WERI-Rb-1 (cell line): ENCODE measurements at places on chromosomes 16 and 17.

DNA sequence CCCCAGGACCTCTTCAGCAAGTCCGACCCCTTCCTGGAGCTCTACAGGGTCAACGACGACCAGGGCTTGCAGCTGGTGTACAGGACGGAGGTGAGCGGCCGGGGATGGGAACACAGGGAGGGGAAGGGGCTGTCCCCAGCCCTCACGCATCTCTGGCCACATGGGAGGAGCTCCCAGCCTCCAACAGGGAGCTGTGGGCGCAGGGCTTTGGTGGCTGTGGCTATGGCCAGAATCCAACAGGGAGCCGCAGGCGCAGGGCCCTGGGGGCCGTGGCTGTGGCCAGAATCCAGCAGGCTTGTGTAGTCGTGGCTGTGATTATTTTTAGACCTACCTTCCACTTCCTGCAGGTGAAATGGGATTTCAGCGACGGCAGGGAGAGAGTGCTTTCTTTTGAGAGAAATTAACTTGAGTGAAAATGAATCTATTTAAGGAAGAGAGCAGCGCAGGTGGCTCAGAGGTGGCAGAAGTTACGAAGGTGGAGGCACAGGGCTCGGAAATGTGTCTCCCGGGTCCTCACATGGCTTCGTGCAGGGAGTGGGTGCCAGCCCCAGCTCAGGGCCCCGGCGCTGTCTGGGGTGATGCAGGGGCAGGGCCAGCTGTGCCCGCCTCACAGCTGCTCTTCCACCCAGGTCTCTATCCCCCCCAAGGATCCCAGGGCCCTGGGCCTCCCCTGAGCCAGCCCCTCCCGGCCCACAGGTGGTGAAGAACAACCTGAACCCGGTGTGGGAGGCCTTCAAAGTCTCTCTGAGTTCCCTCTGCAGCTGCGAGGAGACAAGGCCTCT is 9.4 kb downstream of the CPNE7 start:
- no peak for DNase-seq

GRCh38 chr16:80527297-80527696 is 13.5 kb upstream of the DYNLRB2 start:
- peak; percentile 3 for DNase-seq

DNA sequence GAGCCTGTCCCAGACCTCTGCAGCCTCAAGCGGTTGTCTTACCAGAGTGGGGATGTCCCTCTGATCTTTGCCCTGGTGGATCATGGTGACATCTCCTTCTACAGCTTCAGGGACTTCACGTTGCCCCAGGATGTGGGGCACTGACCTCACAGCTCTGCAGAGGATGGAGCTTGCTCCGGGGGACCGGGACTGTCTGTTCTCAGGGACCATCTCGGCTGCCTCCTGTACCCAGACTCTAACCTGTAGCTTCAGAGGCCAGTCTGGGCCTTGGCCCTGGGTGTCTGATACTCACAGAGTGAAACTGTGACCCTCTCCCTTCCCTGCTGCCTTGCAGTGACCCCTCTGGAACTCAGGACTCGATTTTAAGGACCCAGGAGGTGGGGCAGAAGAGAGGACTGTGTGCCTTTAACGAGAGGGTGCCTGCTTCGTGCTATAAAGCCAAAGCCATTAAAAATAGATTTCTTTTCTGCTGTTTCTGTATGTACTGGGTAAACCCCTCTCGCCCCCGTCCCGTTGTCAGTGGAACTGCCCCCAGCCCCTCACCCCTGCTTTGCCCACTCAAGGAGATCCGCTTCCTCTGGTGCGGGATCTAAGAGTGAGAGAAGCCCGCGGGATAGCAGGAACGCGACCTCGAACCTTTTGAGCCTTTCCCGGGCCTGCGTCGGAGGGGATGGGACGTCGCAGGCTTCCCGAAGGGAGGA is 1.1 kb upstream of the LLGL2 start:
- DNase-seq, result no peak

DNA sequence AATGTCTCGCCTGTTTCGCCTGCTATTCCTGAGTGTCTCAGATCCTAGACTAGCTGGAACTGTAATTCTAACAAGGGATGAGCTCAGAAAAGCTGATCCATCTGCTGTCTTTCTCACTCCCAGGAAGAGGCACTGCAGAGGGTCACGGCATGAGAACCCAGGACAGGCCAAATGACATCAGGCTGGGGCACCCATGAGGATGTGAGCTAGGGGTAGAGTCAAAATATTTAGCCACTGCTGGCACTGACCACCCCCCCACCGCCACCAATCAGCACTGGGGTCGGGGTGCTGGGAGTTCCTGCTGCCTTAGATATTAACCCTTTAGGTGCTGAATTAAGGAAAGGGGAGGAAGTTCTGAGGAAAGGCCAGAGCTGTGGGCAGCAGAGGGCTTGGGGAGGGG is 112.4 kb downstream of the IRX3 start:
- peak; percentile 78 for DNase-seq

- peak; percentile 77 for DNase-seq
Observed at GRCh38 chr17:35242805-35243560, at the start of gene SLFN5. SLFN5 (plus strand) TSS chr17:35243072; CDS start chr17:35258691, 15,619 bp downstream.

DNA sequence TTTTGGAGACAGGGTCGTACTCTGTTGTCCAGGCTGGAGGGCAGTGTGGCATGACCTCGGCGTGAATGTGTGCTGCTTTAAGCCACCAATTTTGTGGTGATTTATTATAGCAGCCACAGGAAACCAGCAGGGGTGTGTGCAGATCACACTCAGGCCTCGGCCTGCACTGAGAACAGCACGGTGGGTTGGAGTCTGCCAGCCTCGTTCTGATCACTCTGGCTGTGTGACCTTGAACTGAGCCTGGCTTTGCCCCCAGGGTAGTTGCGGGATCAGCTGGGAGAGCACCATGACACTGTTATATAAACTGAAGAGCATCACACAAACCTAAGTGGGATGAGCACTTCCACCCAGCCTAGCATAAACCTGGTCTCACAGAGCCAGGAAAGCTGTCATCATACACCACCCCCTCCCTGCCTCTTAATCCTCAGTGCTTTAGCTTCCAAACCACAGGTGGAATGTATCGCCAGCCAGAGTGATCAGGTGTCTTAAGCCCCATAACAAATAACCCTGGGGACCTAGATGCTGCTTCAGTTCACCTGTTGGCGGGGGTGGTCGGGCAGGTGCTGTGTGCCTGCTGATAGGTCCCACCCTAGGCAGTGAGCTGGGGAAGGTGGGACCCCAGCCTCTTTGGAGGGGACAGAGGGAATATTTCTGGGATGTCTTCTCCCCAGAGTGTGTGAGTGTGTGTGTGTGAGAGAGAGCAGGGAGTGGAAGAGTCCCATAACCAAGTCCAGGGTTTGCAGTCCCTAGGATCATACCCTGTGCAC is 28.6 kb upstream of the NDRG4 start:
- DNase-seq, result peak; percentile 53

GRCh38 chr17:77462090-77462489 is 321.3 kb downstream of the SEC14L1 start:
- DNase-seq, result no peak

- no peak for DNase-seq
Observed at GRCh38 chr16:85074225-85074914, 37.9 kb downstream of the CIBAR2 start.

DNA sequence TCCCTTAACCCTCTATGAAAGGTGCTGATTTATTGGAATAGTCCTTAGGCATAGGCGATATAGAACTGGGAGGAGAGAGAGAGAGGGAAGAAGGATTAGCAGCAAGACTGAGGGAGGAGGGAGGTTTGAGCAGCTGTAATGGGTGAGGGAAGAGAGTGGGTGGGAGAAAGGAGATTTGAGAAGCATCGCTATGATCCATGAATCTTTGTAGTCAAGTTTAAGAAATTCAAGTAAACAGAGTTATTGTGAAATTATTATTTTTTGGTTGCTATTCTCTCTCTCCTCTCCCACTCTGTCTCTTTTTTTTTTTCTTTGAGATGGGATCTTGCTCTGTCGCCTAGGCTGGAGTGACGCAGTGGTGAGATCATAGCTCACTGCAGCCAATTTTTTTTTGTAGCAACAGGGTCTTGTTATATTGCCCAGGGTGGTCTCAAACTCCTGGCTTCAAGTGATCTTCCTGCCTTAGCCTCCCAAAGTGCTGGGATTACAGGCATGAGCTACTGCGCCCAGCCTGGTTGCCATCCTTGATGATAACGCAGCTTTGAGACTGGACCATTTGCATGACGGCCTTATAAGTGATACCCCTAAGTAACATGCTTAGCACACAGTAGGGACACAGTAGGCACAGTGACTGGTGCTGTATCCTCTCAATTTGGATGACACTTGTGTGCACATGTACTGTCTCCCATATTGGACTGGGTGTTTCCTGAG is 21.0 kb upstream of the TNS4 start:
- DNase-seq, result no peak

- no peak for DNase-seq
Observed at GRCh38 chr17:45871718-45872117, 22.6 kb upstream of the MAPT start.

DNA sequence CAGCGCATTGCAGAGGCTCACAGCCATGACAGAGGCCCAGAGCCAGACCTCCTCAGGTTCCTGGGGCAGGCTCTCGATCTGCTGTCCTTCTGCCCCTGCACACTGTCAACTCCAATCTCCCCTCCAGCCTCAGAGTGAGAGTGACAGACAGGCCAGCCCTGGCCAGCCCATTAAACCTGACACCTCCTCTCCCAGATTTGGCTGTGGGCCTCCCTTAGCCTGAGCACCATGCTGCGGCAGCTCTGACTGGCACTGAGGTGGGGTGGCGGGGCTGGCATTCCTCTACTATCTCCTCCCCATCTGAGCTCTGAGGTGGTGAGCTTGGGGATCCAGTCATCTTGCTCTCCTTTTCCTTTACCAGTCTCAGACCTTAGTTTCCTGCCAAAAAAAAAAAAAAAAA is 15.5 kb upstream of the C1QL1 start:
- DNase-seq, result no peak

- DNase-seq, result no peak
Observed at GRCh38 chr16:48446534-48446920, 61.3 kb upstream of the SIAH1 start.

DNA sequence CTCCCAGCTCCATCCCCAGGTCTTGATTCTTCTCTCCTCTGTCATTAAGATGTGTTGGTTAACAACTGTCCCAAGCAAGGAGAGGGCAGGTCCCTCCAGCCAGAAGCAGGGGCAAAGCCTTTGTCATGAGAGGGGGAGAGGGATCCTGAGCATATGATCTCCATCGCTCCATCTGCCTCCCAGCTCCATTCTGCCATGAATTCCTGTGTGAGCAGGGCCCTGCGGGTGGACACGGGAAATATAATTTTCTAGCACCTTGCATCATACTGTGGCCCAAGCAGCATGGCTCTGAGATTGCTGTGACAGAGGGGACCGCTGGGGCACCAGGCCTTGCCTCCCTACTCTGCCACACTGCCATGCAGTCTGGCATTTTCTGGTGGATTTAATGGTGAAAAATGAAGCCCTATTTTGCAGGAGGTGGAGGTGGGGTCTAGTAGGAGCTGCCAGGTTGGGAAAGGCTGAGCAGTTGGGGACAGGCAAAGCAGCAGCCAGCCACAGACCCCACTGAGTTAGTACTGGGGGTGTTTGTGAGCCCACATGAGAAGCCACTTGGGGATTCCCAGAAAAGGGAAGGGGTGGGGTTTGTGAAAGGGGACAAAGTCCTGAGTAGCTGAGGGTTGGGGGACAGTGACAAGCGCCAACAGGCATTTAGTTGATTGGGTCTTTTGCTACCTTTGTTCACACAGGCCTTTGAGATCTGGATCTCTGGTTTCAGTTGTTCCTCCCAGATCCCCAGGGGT is 16.4 kb downstream of the TMEM238L start:
- DNase-seq, result no peak

DNA sequence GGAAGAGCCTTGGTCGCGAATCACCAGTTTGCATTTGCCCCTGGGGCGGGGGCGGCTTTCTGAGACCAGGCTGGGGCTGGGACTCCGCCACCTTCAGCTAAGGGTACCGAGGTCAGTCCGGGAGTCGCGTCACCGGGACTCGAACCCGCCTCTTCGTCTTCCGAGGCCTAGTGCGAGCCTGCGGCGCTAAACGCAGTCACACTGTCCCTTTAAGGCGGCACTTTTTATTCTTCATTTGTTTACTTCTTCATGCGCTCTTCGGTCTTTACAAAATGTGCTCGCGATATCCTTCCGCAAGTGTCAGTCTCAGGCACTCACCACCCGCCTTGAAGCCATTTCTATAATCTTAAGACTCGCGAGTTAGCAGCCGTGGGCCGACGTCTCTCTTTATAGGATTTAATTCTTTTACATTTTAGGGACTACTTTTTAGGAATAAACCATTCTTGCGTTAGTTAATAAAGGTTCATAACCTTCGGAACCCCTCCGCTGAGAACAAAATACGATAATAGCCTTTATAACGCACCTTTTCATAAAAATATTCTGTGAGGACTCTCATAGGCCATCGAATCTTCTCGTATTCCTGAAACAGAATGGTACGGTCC is 593 bp upstream of the HEXIM1 start:
- peak; percentile 91 for DNase-seq

DNA sequence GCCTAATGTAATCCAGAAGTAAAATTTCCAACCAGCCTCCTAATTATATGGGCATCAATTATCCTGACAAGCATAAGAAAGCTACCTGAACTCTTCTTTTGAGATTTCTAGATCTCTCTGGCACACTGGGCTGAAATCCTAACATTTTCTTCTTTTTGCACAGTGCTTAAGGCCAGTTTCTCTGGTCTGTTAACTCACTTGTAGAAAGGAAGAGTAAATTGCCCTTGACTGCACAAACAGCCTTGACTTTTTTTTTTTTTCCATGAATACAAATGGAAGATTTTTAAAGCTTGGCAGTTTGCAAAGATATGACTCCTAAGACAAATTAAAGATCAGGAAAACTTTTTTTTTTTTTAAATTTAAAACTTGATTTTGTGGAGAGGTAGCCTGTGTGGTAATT is 291.2 kb upstream of the MON1B start:
- DNase-seq, result no peak

- DNase-seq, result no peak
Observed at GRCh38 chr16:9105189-9105588, 13.7 kb downstream of the HAPSTR1 start.

DNA sequence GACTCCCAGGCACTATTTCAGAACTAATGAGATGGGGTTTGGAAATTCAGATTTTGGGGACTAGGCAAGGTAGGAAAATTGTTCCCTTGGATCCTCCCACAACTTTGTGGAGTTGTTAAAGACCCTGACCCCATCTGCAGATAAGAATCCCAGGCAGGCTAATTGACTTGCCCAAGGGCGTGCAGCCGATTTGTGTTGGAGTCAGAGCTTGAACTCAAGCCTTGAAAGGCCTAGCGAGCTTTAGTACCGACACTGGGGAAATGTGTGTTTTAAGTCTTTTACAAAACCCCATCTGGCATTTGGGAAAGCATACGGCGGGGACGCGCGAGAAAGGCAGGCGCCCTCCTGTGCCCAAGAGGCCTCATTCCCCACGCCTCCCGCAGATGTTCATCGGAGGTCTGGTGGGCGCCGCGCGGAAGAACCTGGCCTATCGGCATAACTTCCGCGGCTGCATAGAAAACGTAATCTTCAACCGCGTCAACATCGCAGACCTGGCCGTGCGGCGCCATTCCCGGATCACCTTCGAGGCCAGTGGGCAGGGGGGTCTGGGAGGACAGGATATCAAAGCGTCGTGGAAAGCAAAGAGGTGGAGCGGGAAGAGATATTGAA is 4.3 kb downstream of the CNTNAP1 start:
- DNase-seq, result no peak

- peak; percentile 72 for DNase-seq
Observed at GRCh38 chr16:28326881-28327610, 34.7 kb downstream of the SBK1 start.
